ENCODE measurements at places on chromosomes 1 and 21.

GRCh38 chr1:147168626-147169058 is 3.6 kb downstream of the PRKAB2 start:
- DNase-seq, result no peak

- DNase-seq, result no peak
These were observed 1.6 kb upstream of the QSOX1 start for GRCh38 chr1:180153032-180153431.

DNA sequence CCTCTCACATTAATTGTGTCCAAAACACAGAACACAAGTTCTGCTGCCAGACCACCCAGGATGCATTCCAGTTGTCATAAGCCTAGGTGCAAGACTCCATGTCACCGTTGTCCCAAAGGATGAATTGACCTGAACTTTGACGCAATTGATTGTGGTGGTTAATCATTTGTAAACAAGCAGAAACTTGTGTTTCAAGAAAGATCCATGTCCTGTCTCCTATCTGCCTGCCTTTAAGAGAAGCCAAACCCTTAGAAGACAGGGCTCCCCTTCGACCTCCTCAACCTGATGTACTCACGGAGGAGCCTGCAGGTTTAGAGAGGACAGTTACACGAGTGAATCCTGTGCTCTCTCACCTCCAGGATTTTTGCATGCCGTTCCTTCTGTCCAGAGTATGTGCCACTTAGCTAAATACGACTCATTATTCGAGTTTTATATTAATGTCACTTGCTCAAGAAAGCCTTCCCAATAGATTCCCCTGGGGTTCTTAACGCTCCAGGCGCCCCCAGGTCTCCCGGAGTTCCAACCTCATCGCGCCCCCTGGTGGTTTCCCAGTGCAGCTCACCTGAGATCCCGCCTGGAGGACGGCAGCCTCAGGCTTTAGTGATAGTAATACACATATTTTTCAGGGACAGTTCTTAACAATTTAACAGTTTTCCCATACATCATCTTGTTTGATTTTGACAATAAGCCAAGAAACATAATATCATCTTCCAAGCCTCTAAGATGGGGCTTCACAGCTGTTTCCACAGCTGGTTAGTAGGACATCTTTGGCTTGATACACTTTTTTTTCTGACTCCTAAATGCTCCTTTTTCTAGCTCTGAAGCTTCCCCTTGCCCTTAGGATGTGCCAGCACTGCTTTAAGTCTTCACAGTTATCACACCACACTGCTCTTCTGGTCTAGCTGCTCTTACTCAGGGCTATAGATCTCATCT is 2.4 kb upstream of the C8B start:
- no peak for DNase-seq

DNA sequence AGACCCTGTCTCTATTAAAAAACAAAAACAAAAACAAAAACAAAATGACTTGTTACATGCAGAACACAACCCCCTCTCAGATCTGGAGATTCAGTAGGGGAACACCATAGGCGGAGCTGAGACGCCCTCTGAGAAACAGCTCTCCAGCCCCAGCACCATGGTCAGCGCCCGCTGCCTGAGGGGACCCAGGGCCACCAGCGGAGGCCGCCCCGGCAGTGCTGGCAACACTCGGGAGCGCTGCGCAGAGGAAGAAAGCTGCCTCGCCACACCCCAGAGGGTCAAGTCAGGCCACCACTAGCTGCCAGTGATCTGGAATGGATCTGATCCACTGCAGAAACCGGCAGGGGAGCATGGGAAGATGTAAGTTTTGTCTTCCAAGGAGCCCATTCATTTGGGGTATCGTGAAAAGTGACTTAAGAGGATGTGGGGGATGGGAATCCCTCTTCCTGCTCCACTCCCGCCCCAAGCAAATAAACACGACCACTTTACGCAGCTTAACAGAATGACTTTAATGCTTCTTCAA is 3.1 kb downstream of the ACTA1 start:
- DNase-seq, result no peak

All from cerebellar nuclear complex (tissue), 1 donor.